ENCODE measurements at places on chromosomes 6 and 20.

- no peak for DNase-seq
These were observed 94.4 kb downstream of the SESN1 start for GRCh38 chr6:109000289-109000688.

GRCh38 chr20:3014662-3015061, 28.8 kb upstream of the GNRH2 start:
- DNase-seq = no peak

DNA sequence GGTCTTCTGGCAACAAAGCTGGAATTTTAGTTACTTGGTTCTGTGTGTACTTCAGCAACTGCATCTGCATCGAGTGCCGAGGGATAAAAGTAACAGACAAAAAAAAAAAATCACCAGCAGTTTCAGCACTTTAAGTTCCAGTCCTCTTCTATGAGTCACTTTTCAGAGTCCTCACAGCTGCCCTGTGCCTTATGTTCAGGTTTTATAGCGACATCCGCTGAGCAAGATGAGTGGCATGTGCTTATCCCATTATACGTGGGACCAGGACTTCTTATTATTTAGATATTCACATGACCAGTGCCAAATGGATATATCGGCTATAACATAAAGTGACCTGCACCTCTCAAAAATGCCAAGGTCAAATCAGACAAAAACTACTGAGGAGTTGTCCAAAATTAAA, 242.9 kb downstream of the FOXA2 start:
- no peak for DNase-seq

- DNase-seq = no peak
These were observed 190.5 kb upstream of the HEY2 start for GRCh38 chr6:125558907-125559306.

GRCh38 chr6:94597487-94597886, 979.8 kb upstream of the MANEA start:
- DNase-seq = no peak

- no peak for DNase-seq
These were observed 26.9 kb downstream of the CLVS2 start for GRCh38 chr6:123022975-123023374.

- no peak for DNase-seq
These were observed 128.6 kb upstream of the PRND start for GRCh38 chr20:4593149-4593525.

DNA sequence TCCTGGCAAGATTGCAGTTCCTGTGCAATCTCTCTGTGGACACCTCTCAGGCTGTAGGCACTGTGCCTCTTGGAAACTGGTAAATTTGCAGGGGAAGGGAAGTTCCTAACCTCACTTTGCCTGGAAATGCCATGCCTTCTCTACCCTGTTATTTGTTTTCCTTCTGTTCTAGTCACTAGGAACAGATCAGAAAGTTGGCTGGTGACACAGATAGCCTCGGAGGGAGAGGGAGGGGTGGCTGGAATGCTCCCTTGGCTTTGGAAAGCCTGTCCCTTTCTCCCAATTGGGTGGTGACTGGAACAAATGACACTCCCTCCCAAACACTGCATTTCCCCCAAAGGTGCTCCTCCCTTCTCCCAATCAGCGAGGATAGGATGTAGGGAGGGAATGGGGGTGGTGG, 131.5 kb upstream of the F13A1 start:
- DNase-seq = no peak

GRCh38 chr6:16635810-16636602, 125.3 kb downstream of the ATXN1 start:
- DNase-seq = no peak

GRCh38 chr6:3382326-3383279, 74.2 kb downstream of the SLC22A23 start:
- no peak for DNase-seq

GRCh38 chr20:22601361-22602141, 17.2 kb upstream of the FOXA2 start:
- no peak for DNase-seq

GRCh38 chr20:44186674-44187053, 324 bp downstream of the JPH2 start:
- no peak for DNase-seq

GRCh38 chr6:111829998-111830397, 43.3 kb downstream of the FYN start:
- no peak for DNase-seq

GRCh38 chr6:46549155-46549554, 57.9 kb upstream of the RCAN2 start:
- DNase-seq = no peak

GRCh38 chr20:58694241-58695083, 1.9 kb downstream of the NPEPL1 start:
- DNase-seq = no peak

- no peak for DNase-seq
These were observed 12.1 kb upstream of the MICAL1 start for GRCh38 chr6:109467696-109468095.

GRCh38 chr6:158010591-158011477, 29.2 kb downstream of the SYNJ2 start:
- DNase-seq = no peak

GRCh38 chr20:39822667-39823066, 860.5 kb downstream of the DHX35 start:
- DNase-seq = no peak

DNA sequence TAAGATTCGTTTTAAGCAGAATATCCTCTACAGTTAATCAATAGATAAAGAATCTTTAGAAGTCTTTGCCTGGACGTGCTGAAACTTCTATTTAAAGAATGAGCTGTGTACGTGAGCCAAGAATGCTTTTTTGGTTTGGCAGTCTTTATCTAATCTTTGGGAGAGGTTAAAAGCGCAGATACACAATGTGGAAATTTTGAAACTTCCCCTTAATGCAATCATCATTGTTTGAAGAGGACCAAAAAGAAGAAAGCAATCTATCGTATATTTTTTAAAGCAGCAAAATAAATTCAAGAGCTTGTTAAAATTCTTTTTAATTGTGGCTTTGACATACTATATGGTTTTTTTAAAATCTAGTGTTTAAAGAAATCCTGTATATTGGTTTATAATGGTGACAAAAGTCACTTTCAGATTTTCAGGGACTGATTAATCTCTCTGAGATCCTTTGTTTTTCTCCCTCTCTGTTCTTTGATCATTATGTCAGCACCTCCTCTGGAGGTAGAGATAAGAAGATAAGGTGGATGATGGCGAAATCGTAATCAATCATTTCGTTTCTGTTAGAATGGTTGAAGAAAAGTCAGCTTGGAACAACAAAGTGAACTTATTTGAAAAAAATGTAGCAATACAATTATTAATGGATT, 92.1 kb upstream of the FAM184A start:
- no peak for DNase-seq

- DNase-seq = peak; percentile 74
These were observed 25.4 kb upstream of the HLA-E start for GRCh38 chr6:30463651-30464618.

- DNase-seq = no peak
These were observed 131.0 kb downstream of the GPX5 start for GRCh38 chr6:28656715-28657114.

DNA sequence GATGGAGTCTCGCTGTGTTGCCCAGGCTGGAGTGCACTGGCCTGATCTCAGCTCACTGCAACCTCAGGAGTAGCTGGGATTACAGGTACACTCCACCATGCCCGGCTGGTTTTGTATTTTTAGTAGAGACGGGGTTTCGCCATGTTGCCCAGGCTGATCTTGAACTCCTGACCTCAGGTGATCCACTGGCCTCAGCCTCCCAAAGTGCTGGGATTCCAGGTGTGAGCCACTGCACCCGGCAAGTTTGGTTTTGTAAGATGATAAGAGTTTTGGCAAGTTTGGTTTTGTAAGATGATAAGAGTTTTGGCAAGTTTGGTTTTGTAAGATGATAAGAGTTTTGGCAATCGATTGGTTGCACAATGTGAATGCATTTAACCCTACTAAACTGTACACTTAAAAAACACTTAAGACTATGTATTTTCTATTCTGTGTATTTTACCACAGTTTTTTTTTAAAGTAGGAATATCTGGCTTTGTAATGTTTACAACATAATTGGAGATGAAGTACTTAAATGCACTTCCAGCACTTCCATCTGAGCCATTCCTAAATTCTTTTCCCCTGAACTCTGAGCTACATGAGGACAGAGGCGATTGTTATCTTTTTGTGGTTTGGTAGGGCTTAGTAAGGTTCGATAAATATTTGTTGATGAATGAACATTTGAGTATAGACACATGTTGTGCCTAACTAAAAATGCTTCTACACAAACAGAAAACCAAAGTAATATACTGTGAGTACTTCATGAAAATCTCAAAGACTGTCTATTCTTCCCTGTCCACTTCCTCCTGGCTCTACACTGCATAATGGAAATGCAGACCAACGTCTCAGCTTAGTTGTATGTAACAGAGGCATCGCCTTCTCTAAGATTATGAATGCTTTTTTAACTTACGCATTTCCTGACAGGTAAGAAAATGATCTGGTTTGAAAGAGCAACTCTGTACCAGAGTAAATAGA, 18.8 kb downstream of the SAMHD1 start:
- DNase-seq = no peak

- peak; percentile 22 for DNase-seq
These were observed 549 bp downstream of the ANKRD6 start for GRCh38 chr6:89433252-89434149.

GRCh38 chr20:11387189-11387754, 530.4 kb upstream of the BTBD3 start:
- DNase-seq = no peak

DNA sequence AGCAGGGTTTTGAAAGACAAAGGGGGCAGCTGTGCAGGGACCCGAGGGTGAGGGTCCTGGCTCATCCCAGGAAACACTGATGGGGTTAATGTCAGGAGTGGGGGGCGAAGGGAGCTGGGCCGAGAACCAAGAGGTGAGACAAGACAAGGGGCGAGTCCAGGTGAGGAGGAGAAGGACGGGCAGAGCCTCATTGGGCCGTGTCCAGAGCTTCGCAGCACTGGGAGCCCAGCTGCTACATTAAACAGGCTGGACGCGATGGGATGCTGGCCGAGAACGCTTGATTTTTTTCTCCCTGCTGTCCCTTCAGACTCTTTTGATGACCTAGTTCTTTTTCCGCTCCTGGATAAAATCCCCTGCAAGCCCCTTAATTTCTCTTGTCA, 172.8 kb upstream of the SNX9 start:
- no peak for DNase-seq

GRCh38 chr6:93822434-93823265, 403.3 kb upstream of the EPHA7 start:
- DNase-seq = no peak

GRCh38 chr6:136655239-136656014, 105.2 kb upstream of the MAP7 start:
- no peak for DNase-seq

DNA sequence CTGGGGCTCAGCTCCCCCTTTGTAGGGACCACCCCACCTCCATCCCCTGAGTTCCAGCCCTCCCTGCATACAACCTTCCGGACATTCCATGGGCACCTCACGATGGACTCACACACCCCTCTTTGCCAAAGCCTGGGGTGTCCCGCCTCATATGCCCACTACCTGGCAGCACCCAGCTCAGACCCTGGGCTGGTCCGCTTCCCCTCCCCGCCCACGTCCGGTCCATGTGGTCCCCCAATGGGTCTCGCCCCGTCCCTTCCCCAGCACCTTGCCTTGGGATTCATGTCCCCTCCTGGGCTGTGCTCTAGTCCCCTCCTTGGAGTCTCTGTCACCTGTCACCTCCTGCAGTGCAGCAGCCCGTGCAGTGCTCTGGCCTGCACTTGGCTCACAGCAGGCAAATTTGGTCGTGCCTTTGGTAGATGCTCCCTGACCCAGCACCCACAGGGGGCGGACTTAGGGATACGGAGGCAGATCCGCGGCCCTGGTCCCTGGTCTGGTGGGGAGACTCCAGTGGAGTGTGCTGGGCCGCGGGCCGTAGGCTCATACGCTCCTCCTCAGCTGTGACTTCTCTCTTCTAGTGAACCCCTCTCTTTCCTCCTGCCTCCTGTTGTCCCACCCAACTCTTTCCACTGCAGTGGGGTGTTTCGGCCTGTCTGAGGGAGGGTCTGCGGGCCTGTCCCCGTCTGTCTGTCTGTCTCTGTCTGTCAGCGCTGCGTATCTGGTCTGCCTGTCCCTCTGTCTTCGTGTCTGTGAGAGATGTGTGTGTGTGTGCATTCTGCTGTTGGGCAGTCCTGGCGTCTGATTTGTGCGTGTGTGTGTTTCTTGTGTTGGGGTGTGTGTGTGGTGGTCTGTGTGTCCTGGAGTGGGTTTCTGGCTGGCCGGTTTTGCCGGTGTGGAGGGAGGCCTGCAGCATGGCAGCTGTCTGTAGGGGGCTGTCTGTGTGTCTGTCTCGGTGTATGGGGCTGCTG, 69.5 kb downstream of the SRC start:
- DNase-seq = no peak

- DNase-seq = no peak
These were observed 51.5 kb upstream of the TRIM26 start for GRCh38 chr6:30264743-30265142.

- DNase-seq = no peak
These were observed 133.7 kb upstream of the IFNGR1 start for GRCh38 chr6:137352859-137353258.

DNA sequence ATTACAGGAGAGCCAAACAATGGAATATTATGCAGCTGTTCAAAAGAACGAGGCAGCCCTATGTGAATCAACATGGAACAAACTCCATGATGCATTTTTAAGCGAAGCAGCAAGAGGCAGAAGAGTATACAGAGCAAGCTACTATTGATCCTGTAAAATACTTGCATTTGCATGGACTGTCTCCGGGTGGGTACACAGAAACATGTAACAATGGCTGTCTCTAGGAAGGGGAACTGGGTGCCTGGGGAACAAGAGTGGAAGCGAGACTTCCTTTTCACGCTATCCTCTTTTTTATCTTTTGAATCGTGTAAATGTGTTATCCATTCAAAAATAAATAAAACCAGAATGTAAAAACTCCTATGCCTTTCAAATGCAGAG, 93.3 kb upstream of the SIRPA start:
- no peak for DNase-seq

DNA sequence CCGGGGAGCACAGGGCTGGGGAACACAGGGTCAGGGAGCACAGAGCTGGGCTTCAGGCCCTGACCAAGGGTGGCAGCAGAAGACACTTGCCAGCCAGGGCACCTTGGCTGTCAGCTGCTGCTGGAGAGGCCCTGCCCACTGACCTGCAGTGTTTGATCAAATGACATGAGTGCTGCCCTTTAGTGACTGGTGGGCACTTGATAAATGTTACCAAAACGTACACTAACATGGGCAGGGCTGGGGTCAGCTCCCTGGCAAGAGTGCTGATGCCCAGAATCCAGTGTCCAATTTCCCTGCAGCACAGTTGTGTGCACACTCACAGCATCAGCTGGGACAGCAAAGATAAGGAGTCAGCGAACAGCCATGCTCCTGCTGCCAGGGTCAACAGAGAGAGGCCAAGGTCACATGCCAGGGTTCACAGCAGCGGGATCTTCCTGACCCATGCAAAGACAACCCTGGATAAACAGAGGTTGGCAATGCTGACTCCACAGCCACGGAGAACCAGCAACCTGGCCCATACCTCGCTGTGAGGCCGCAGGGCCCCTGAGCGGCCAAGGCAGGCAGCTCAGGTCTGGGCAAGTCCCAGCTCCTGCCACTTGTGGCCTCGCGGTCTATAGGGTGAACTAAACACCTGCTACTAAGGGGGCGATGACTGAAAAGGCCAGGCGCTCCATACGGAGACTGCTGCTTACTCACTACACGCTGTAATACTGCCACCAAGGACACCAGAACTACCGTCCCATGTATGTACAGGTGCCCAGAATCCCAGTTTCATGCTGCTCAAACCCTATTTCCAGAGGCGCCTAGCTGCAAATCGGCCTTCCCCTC, 46.3 kb downstream of the NINL start:
- DNase-seq = no peak
